ELF-1 (cell line): ENCODE measurements at places on chromosomes 7 and 10.
A peak's percentile ranks its signal among the peaks of the same experiment; 100 is the strongest.

GRCh38 chr10:93718937-93719725, 16.7 kb upstream of the FRA10AC1 start:
- DNase-seq: no peak

DNA sequence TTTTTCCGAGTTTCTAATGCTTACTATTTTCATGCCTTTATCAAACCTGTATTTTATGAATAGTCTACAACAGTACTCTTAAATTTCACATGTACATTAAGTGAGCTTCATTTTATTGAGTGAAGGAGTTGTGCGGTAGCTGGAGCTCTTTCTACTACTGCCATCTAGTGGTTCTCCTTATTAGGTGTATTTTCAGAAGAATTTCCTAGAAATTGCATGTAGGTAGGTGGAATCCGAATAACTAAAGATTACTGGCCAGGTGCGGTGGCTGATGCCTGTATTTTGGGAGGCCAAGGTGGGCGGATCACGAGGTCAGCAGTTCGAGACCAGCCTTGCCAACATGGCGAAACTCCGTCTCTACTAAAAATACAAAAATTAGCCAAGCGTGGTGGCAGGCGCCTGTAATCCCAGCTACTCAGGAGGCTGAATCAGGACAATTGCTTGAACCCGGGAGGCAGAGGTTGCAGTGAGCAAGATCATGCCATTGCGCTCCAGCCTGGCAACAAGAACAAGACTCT, 38.3 kb downstream of the LRRC72 start:
- peak; percentile 36 for DNase-seq

DNA sequence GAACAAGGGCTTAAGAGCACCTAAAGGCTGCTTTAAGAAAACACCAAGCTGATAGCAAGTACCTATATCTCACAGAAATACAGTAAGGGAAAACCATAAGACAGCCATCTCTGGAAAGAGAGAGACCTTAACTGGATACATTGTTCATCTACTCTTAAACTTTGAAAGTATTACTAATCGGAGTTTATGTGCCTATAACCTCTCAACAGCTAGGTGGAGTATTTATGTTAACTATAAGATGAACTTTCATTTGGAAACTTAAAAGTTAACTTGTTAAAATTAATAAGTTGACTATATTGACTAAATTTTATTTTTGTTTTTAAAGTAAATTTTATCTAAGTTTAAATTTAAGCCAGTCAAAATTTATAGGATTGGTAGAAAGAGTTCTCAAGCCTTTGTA, 90.6 kb downstream of the USP6NL start:
- no peak for DNase-seq

GRCh38 chr10:22605168-22605567, 109.2 kb downstream of the PIP4K2A start:
- DNase-seq: no peak

GRCh38 chr10:31683682-31684081, 244.9 kb downstream of the ARHGAP12 start:
- no peak for DNase-seq

GRCh38 chr10:61454541-61454940, 1.4 kb upstream of the TMEM26 start:
- DNase-seq: no peak

GRCh38 chr7:44396496-44396895, 71.1 kb upstream of the CAMK2B start:
- DNase-seq: no peak

DNA sequence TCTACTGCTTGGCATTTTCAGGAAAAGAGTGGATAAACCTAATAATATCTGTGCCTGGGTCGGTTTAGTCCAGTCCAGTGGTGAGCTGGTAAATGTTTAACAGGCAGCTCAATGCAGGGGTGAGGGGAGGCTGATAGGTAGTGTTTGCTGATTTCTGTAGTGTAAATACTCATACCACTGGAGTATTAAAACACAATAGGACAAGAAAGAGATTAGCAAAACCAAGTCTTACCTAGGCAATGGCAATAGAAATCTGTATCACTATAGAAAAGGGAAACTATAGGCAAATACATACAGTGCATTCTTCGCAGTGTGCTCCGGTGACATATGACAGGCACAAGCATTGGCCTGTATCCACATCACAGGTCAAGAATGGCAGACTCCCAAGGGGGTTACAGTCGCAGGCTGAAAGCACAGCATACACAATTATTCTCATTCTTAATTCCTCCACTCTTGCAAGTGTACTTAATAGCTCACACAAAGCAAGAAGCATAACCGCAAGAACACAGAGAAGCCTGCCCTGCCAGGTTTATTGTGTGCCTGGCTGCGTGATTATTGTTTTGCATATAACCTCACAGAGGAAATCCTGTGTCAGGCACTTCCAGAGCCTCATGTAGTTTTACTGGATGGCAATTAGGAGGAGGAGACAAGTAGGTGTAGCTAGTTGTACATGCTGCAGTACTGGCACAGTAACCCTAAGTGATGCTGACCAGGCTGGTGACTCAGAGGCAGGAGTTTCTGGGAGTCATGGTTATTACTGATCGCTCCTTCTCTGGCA, 35.0 kb downstream of the LAMB4 start:
- no peak for DNase-seq

DNA sequence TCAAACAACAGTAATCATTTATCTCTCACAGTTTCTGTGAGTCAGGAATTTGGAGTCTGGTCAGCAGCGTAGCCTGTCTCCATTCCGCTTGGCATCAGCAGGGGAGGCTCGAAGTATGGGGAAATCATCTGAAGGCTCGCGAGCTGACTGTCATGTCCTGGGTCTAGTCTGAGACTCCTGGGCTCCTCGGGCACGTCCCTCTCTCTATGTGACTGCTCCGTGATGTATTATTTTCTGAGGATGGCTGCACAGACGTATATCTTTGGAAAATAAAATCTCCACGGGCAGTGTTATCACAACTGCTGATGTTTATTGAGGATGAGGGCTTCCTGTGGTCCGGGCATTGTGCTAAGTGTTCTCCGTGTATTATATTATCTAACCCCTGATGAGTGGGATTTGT, 23.3 kb upstream of the PCGF5 start:
- DNase-seq: no peak

- DNase-seq: no peak
Observed at GRCh38 chr10:2610946-2611345, 456.4 kb upstream of the PFKP start.

DNA sequence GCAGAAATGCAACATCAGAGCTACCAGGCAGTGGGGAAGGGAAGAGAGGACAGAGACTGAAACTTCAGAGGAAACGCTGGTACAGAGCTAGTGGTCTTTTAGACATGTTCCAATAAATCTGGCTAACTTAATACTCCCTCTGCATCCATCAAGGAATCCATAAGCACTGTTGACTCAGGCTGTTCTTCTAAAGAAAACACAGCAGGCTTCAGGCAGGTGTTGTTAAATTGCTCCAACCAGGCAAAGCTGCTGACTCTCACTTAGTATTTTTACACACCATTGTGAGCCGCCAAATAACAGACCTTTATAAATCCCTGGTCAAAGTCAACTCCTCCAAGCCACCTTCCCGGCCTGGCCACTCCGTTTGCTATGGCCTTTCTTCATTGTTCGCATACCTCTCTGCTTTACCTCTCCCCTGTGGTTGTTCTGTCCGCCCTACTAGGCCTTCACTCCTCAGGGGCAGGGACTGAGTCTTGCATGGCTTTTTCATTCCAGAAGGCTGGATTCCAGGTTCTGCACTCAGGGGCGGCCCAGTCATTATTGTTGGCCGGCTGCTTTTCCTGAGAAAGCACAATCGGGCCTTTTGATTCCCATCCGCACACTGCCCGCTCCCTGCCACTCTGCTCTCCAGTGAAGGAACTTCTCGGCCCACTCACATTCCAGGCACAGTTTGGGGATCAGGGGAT, 18.4 kb downstream of the CREB3L2 start:
- no peak for DNase-seq

DNA sequence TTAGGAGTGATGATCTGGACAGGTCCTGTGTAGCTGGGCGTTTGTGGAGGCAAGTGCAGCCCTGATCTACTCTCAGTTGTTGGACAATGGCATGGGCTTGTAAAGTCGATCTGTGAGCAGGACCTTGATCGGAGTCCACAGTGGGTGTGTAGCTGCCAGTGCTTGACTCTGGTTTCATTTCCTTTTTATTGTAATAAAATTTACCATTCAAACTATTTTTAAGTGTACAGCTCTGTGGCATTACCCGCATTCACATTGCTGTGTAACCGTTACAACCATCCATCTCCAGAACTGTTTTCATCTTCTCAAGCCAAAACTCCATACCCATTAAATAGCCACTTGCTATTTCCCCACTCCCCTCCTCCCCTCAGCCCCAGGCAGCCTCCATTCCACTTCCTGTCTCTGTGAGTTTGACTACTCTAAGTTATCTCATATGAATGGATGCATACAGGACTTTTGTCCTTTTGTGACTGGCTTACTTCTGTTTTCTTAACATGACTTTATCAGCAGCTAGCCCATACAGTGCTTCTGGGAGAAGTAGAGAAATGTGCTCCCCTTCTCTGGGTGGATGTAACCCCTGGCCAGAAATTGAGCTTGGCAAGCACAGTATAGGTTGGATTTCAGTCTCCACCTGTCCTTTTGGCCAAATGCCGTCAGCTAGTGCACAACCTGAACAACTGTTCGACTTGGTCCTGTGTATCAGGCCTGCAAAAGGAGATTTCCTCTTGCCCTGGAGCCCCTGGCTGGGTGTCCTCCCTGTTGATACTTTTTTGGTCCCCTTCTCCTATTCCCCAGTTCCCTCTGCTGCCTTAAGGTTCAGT, 180.0 kb downstream of the LRMDA start:
- no peak for DNase-seq

- no peak for DNase-seq
Observed at GRCh38 chr7:144863320-144863647, 27.4 kb upstream of the TPK1 start.

GRCh38 chr10:84395581-84395980, 67.2 kb downstream of the CCSER2 start:
- DNase-seq: no peak

DNA sequence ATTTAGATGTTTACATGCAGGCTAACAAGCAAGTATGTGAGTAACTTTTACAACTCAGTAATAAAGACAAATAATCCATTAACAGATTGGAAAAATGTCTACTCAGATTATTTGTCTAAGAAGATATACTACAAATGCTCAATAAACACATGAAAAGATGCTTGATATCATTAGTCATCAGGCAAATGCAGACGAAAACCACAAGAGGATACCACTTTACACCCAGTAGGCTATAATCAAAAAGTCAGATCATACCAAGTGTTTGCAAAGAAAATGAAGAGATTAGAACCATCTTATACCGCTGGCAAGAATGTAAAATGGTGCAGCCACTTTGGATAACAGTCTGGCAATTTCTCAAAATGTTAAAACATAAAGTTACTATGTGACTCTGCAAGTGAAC, 84.1 kb downstream of the MALSU1 start:
- DNase-seq: no peak

- no peak for DNase-seq
Observed at GRCh38 chr10:37275216-37275777, 149.9 kb downstream of the ANKRD30A start.

DNA sequence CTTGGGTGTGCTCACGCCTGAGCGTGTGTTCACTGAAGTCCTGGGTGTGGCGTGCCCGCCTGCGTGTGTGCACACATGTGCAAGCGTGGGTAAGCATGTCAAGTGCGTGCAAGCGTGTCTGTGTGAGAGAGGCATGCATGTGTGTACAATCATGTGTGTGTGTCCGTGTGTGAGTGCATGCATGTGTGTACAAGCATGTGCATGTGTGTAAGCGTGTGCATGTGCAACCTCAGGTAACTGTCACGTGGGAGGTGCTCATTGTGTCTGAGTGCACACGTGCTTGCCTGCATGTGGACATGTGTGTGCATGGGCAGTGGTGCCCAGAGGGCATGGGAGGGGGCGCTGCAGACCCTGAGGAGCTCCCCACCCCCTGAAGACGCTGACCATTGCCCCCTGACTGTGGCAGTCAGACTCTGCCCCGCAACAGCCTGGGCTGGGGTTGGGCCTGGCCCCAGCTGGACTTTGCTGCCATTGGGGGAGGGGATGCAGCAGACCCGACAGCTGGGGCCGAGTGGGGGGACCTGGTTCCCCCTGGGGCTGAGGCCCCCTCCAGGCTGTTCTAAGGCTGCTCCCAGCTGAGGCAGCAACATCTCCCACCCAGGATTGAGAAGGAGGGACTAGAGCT, 88.1 kb downstream of the UNCX start:
- DNase-seq: no peak

- DNase-seq: no peak
Observed at GRCh38 chr10:3225561-3225960, 53.0 kb upstream of the PITRM1 start.
